MCF 10A (cell line): ENCODE measurements at places on chromosomes 4 and X. TPM values are rescaled to one million over a fixed set of nuclear protein-coding genes. Genes with fewer than 3 reads are reported as not detected.

Gene GCNA
- total RNA-seq, result 3.4 and 3.8 TPM in 2 replicates

Gene FGB
- not detected in 2 replicates for total RNA-seq

DNA sequence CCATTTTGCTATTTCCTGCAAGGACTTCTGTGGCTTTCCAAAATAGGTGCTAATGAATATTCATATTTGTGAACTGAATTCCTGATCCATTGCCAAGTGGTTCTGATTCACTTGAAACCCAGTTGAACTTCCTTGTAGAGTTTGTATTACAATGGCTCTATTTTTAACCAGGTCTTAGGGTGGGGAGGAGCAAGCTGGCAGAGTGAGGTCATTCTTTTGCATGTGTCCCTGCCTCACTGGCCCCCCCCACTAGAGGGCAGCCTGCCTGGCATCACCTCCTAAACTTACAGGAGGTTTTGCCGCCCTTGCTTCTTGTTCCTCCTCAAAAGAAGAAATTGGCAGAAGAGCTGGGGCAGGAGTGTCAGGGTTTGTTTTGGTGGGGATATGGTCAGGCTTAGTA lies 10.5 kb downstream of the PTTG2 start:
- H3K4me1 ChIP-seq, result no peaks in the 10 kb centered on the region
- peak; percentile 54 for DNase-seq
- no peaks in the 10 kb centered on the region for H3K27me3 ChIP-seq
- H3K36me3 ChIP-seq, result no peaks in the 10 kb centered on the region
- H3K4me3 ChIP-seq, result no peak overlapping the region

DNA sequence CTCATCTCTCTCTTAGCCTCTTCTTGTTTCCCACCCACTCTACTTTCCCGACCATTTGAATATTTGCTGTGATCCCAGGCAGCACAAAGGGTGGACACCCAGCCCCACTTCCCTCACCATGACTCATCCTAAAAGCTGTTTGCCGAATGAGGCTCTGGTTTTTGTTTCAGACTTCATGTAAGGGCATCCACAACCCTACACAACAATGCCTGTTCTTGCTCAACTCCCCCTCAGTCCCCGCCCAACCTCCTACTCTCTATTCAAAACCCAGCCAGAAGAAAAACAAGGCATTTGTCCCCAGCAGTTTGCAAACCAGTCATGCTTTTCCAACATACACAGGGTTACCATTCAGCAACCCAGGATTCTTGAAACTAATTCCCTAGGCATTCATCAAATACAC lies 516.5 kb upstream of the CNKSR2 start:
- no peaks in the 10 kb centered on the region for H3K36me3 ChIP-seq
- peak; percentile 65 for DNase-seq
- H3K4me3 ChIP-seq, result no peak overlapping the region
